ENCODE measurements at places on chromosomes 2 and 18.

GRCh38 chr2:150259746-150260145 lies 227.7 kb downstream of the RND3 start:
- DNase-seq, result no peak

- DNase-seq, result no peak
These were observed 73.7 kb downstream of the LRATD1 start for GRCh38 chr2:14706201-14706600.

DNA sequence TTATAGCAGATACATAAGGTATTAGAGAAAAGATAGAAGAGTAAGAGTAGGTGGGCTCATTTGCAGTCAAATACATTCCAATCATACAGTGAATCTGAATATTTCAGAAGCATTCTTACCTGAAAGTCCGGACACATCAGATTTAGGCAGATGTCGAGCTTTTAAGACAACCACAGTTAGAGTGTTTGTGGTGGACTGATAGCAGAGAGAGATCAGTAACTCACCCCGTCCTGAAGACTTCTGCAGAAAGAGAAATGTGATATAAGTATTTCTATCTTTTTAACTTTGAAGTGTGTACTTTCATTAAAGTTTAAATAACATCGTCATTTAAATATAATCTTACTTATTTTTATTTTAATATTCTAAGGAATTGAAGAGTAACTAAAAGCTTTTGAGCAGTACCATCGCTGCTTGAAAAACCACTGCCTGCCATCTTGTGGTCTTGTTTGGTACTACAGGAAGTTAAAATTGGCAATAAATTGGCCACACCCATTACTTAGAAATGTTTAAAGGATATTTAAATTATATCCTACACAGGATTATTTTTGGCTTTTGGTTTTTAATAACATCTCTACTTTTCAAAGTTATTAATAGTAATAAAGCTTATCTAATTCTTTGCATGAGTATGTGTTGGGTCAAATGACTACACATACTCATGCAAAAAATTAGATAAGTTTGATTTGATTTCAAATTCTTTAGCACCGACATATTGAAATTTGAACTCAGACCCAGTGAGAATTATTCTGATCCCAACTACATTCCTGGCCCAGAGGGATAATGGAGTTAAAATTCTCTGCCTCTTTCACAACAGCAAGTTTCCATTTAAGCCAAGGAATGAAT lies 5.5 kb downstream of the SYT4 start:
- DNase-seq, result peak; percentile 16

GRCh38 chr18:45161850-45162249 lies 453.4 kb upstream of the SLC14A2 start:
- DNase-seq, result no peak

DNA sequence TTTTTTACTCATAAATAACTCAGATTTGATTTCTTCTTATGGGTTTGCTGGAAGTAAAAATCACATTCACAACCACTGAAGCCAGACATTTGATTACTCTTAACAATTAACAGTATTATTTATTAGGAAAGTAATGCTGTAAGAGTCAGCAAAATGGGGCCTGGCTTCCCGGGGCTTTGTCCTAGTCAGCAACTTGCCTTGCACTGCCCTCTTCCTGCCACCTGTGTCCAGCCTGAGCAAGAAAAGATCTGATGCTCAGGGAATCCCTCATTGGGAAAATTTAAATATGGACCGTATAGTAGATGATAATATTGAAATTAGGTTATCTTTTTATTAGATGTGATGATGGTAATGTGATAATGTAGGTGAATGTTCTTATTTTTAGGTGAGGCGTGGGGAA lies 30.8 kb upstream of the ACYP2 start:
- peak; percentile 30 for DNase-seq

- no peak for DNase-seq
These were observed 190.7 kb upstream of the RBBP8 start for GRCh38 chr18:22742409-22742808.

GRCh38 chr2:203733684-203734083 lies 27.2 kb downstream of the CD28 start:
- no peak for DNase-seq

DNA sequence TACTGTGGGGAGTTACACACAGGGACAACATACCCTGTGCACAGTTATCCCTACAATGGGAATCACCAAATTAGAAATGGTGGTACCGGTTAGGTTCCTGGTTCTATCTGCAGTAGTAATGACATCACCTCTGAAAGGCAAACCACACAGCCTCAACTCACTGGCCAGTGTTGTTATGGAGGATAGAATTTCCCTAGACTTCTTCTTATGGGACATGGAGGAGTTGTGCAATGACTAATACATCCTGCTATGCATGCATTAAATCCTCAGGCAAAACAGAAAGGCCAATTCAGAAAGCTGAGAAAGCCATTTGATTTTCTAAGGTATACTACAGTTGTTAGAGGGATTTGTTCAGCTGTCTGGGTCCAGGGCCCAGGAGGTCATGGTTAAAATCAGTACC lies 439.3 kb downstream of the TMX3 start:
- no peak for DNase-seq

- no peak for DNase-seq
These were observed 32.9 kb downstream of the EPAS1 start for GRCh38 chr2:46329803-46330775.

Data from SHP77 (cell line).